ENCODE measurements at places on chromosomes 7 and 10.
A peak's percentile ranks its signal among the peaks of the same experiment; 100 is the strongest.

DNA sequence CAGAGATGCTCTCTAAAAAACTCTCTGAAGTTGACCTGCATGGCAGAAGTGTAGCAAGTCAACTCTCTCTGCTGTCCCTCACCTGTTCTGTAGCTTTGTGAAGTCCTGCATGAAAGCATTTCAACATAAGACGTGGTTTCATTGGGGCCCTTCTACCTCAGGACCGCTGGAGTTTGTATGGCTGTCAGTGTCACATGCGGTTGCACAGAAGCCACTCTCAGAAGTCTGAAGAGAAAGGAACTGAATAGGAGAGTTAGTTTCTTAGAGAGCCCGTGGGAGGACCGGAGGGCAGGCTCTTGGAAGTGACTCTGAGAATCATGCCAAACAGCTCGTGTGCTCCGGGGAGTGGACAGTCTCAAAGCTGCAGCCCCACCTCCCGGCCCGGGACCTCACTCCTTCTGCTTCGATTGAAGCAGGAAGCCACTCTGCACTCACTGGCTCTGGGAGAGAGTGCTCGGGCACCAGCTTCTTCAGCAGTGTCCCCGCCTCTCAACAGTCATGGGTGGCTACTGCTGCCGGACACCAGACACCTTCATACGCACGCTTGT, 486.7 kb downstream of the SDK1 start:
- no peak overlapping the region for H3K27ac ChIP-seq
- no peaks in the 10 kb centered on the region for H3K4me1 ChIP-seq
- H3K36me3 ChIP-seq = peaks cover 3% of the 10 kb centered on the region
- DNase-seq = no peak
- H3K27me3 ChIP-seq = peaks cover 85% of the 10 kb centered on the region

- no peak overlapping the region for H3K4me3 ChIP-seq
- H3K27me3 ChIP-seq = no peaks in the 10 kb centered on the region
- H3K4me1 ChIP-seq = no peaks in the 10 kb centered on the region
- H3K36me3 ChIP-seq = peaks cover 2% of the 10 kb centered on the region
- H3K27ac ChIP-seq = no peak overlapping the region
Measured at GRCh38 chr7:128880791-128881457, 18.3 kb downstream of the ATP6V1F start.

DNA sequence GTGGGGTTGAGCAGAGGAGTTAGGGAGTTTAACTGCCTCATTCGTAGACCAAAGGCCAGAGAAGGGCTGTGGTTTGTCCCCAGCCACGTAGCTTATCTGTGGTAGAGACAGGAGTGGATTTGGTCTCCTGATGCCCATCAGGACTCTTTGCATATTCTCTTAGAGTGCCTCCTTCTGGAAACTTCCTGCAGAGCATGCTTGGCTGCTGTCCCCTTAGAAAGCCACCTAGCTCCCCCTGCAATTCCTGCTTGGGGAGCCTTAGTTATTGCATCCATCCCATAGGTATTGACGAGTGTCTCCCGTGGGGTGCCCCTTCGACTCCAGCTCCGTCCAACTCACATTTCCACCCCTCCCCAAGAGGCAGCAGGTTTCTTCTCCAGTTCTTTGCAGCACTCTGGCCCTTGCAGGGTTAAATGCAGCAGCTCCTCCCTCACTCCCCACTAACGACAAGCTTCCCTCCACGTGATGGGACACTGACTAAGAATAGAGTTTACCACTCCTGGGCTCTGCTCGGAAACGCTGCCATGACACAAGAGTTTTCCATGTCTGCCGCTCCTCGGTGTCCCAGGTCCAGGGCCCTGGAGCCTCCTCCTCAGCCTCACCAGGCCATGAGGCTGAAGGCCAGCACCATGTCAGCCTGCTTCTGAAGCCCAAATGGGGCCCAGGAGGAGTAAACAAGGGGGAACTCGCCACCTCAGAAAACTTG, 147.8 kb upstream of the UNC5B start:
- no peaks in the 10 kb centered on the region for H3K27me3 ChIP-seq
- H3K27ac ChIP-seq = no peak overlapping the region
- H3K36me3 ChIP-seq = no peaks in the 10 kb centered on the region
- no peak overlapping the region for H3K4me3 ChIP-seq

GRCh38 chr7:107220356-107220755, 51.6 kb downstream of the HBP1 start:
- H3K4me1 ChIP-seq = no peaks in the 10 kb centered on the region
- H3K4me3 ChIP-seq = no peak overlapping the region
- H3K27ac ChIP-seq = no peak overlapping the region
- no peaks in the 10 kb centered on the region for H3K27me3 ChIP-seq
- H3K36me3 ChIP-seq = peaks cover 11% of the 10 kb centered on the region

DNA sequence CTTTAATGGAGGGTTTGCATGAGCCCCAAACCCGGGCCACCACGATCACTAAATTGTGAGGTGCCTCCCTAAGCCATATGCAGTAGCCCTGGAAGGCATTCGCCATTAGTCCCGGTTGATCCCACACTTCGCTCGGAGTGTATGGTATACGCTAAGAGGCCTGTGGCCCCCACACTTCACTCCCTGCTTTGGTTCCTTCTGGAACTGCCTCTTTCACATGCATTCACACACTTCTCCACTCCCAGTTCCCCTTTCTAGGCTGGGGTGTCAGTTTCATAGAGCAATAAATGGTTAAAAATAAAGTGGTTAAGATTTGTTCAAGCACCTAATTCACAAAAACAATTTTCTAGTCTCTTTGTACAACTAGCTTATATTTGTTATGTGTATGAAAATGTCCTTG, 212.1 kb upstream of the KCND2 start:
- no peaks in the 10 kb centered on the region for H3K36me3 ChIP-seq
- no peak for DNase-seq

DNA sequence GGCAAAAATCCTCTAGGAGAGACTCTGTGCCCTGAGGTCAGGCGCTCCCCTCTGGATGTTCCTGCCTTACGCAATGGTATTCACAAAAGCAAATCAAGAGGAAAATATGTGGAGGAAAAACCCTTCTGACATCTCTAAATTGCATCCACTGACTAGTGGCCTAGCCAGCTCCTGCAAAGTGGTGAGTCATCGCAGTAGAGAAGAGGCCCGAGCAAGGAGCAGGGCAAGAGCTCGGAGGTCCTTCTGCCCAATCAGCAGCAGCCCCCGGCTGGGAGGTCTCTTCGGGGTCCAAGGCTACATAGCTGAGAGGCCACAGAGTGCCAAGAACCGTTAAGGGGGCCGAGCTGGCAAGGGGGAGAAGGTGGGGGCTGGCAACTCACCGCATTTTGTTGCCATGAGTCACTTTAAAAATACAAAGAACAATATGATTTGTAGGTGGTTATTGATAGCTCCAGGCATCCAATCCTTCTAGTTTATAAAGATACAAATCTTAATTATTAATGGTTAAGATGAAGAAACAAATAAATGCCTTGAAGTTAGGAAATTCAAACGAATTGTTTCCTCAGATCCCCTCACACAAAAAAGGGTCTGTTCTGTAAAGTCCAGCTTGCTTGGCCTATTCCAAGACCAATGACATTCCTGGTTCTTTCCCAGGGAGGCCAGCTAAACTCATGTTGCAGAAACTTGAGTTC, 161.6 kb downstream of the PKD1L1 start:
- H3K36me3 ChIP-seq = no peaks in the 10 kb centered on the region
- H3K27ac ChIP-seq = no peak overlapping the region
- H3K27me3 ChIP-seq = peaks cover 11% of the 10 kb centered on the region
- H3K4me3 ChIP-seq = no peak overlapping the region
- no peaks in the 10 kb centered on the region for H3K4me1 ChIP-seq

DNA sequence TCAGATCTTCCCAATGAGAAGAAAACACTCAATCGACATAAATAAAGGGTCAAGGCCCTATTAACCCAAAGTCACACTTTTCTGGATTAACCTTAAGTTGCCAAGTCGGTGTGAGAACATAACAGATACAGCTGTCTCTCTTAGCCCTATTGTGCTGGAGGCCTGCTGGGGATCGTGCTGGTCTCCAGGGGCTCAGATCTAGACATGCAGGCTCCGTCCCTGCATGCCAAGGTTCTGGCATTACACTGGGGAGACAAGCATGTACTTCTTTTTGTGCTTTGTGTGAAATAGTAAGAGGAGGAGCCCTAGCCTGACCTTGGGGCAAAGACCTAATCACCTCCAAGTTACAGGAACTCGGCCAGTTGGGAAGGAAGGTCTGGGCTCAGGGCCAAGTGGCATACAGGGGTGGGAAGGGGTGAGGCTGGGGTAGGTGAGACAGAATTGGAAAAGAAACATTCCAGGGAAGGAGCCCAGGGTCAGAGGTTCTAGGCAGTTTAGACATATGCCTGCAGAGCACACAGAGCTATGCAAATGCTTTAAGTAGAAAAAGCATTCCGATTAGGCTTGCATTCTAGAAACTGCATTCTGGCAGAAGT, 216.4 kb downstream of the HECW1 start:
- no peak for DNase-seq
- H3K27ac ChIP-seq = no peak overlapping the region
- peaks cover 43% of the 10 kb centered on the region for H3K27me3 ChIP-seq
- no peaks in the 10 kb centered on the region for H3K36me3 ChIP-seq

DNA sequence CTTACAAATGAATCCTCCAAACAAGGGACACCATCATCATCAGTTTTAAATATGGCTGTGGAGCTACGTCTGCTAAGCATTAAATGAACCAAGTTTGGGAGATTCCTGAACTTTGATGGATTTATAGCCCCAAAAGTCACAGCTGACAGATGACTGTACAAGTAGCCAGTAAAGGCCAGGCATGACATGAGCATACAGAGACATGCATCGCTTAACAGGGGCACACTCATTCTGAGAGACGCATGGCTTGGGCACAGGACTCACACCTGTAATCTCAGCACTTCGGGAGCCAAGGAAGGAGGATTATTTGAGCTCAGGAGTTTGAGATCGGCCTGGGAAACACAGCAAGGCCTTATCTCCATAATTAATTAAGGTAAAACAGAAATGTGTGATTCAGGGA, 166.2 kb downstream of the PARD3 start:
- H3K27ac ChIP-seq = no peak overlapping the region
- no peaks in the 10 kb centered on the region for H3K4me1 ChIP-seq
- DNase-seq = no peak
- H3K4me3 ChIP-seq = no peak overlapping the region

- no peaks in the 10 kb centered on the region for H3K4me1 ChIP-seq
- no peaks in the 10 kb centered on the region for H3K27me3 ChIP-seq
- DNase-seq = no peak
- no peak overlapping the region for H3K27ac ChIP-seq
- H3K4me3 ChIP-seq = no peak overlapping the region
Measured at GRCh38 chr7:120344276-120344675, 71.3 kb downstream of the KCND2 start.

GRCh38 chr10:99781734-99782429, 558 bp upstream of the ABCC2 start:
- no peak for DNase-seq
- H3K36me3 ChIP-seq = peaks cover 2% of the 10 kb centered on the region
- no peak overlapping the region for H3K4me3 ChIP-seq
- no peaks in the 10 kb centered on the region for H3K4me1 ChIP-seq
- no peak overlapping the region for H3K27ac ChIP-seq

DNA sequence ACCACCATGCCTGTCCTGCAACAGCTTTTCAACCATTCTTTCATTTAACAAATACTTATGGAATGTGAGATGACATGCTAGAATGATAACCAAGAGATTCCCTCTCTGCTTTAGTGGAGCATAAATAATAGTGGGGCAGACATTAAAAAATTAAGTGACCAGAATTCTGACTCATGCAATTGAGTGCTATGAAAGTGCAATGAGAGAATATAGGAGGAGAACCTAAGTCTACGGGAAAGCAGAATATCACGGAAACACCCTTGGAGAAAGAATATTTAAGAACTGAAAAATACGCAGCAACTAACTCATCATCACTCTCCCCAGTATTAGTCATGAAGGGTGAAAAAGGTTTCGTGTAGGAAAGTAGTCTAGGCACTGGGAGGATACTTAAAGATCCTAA, 7.1 kb downstream of the KIF5B start:
- DNase-seq = no peak
- H3K4me3 ChIP-seq = peak overlapping the region; percentile 98
- H3K27me3 ChIP-seq = no peaks in the 10 kb centered on the region
- H3K27ac ChIP-seq = peak overlapping the region; percentile 79
- H3K4me1 ChIP-seq = peaks cover 86% of the 10 kb centered on the region
- peaks cover 28% of the 10 kb centered on the region for H3K36me3 ChIP-seq

- H3K4me1 ChIP-seq = no peaks in the 10 kb centered on the region
- H3K4me3 ChIP-seq = no peak overlapping the region
- no peak overlapping the region for H3K27ac ChIP-seq
- DNase-seq = no peak
- no peaks in the 10 kb centered on the region for H3K27me3 ChIP-seq
Measured at GRCh38 chr7:1767524-1767923, 97.4 kb downstream of the ELFN1 start.

- no peak overlapping the region for H3K27ac ChIP-seq
- no peaks in the 10 kb centered on the region for H3K4me1 ChIP-seq
- no peak overlapping the region for H3K4me3 ChIP-seq
- no peaks in the 10 kb centered on the region for H3K36me3 ChIP-seq
- no peaks in the 10 kb centered on the region for H3K27me3 ChIP-seq
Measured at GRCh38 chr10:116429288-116429977, 1.8 kb downstream of the PNLIPRP3 start.

DNA sequence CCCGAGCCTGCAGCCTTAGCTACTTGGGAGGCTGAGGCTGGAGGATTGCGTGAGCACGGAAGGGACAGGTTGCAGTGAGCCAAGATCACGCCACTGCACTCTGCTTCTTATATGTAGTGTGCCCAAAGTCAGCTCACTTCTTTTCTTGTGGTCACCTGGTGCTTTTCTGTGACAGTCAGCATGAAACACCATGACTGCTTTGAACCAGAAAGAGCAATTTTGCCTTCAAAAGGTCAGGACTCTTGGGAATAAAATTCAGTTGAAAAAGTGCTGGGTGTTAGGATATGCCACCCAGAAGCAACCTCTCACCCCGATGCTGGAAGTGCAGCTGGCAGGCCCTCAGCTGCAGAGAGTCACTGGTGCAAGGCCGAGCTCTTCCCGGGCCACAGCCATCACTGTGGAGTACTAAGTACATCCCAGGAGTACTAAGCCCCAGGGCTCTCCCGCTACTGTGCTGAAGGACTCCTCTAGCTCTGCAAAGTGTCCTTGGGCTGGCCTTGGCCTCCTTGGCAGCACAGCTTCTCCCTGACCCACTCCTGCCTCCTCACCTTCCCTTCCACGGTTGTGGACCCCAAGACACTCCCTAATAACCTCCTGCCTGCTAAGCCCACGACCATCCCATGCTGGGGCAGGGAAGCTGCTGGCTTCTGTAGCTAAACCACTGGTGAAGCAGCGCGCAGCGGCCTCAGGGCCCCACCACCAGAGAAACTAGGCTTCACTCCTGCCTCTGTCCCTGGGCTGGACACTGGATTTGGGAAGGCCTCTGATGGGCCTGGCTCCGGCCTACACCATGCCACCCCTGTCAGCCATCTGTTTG, 17.6 kb upstream of the GDI2 start:
- H3K36me3 ChIP-seq = no peaks in the 10 kb centered on the region
- no peak for DNase-seq
- no peaks in the 10 kb centered on the region for H3K27me3 ChIP-seq
- no peaks in the 10 kb centered on the region for H3K4me1 ChIP-seq
- H3K4me3 ChIP-seq = no peak overlapping the region

DNA sequence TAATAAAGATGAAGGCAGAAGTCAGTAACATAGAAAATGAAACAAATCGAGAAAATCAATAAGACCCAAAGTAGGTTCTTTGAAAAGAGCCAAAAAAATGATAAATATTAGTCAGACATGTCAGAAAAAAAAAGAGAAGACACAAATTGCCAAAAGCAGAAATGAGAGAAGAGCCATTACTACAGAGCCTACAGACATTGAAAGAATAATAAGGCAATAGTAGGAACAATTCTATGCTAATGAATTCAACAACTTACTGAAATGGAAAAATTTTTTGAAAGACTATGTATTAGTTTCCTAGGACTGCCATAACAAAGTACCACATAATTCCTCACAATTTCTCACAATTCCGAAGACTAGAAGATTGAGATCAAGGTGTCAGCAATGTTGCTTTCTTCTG, 35.5 kb downstream of the OGDHL start:
- no peak overlapping the region for H3K4me3 ChIP-seq
- no peaks in the 10 kb centered on the region for H3K4me1 ChIP-seq
- H3K36me3 ChIP-seq = peaks cover 2% of the 10 kb centered on the region
- no peak for DNase-seq
- H3K27me3 ChIP-seq = peaks cover 4% of the 10 kb centered on the region
- no peak overlapping the region for H3K27ac ChIP-seq

All from central memory CD8-positive, alpha-beta T cell (primary cell).